T-cell (primary cell): ENCODE measurements at places on chromosomes 5 and 9. TPM values are rescaled to one million over a fixed set of nuclear protein-coding genes. Genes with fewer than 3 reads are reported as not detected.

GRCh38 chr5:126939887-126940286, 90.5 kb downstream of the MARCHF3 start:
- no peaks in the 10 kb centered on the region for H3K27me3 ChIP-seq
- no peaks in the 10 kb centered on the region for H3K36me3 ChIP-seq
- no peaks in the 10 kb centered on the region for H3K4me1 ChIP-seq

- H3K27ac ChIP-seq, result no peak overlapping the region
- H3K27me3 ChIP-seq, result no peaks in the 10 kb centered on the region
- peaks cover 7% of the 10 kb centered on the region for H3K4me1 ChIP-seq
- H3K36me3 ChIP-seq, result no peaks in the 10 kb centered on the region
These were observed 70.4 kb upstream of the FBXW11 start for GRCh38 chr5:172076761-172077244.

GRCh38 chr9:3976865-3977613, 322.8 kb downstream of the GLIS3 start:
- no peaks in the 10 kb centered on the region for H3K4me1 ChIP-seq
- no peaks in the 10 kb centered on the region for H3K36me3 ChIP-seq
- no peak overlapping the region for H3K4me3 ChIP-seq
- no peak overlapping the region for H3K27ac ChIP-seq

DNA sequence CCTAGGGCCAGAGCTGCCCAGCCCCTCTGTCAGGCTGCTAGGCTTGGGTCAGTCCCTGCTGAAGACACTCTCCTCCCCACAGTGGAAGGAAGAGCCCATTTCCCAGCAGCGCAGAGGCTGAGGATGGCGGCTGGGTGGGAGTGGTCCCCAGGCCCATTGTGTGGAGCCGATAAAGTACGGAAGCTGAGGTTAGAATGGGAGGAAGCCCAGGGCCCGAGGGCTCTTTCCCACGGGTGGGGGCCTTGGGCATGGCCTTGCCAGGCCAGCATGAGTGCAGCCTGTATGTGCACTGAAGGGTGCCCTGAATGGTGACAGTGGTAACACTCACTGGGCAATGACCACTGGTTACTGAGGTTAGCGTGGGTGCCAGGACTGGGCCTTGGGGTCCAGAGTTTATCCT, 125.9 kb downstream of the RGS3 start:
- H3K27ac ChIP-seq, result peak overlapping the region; percentile 34
- peaks cover 64% of the 10 kb centered on the region for H3K36me3 ChIP-seq

- H3K27me3 ChIP-seq, result no peaks in the 10 kb centered on the region
- no peak for DNase-seq
- no peaks in the 10 kb centered on the region for H3K36me3 ChIP-seq
- no peak overlapping the region for H3K4me3 ChIP-seq
These were observed 65.7 kb downstream of the TMEM38B start for GRCh38 chr9:105760053-105760452.

GRCh38 chr9:86707932-86708510, 239.3 kb downstream of the GAS1 start:
- no peaks in the 10 kb centered on the region for H3K36me3 ChIP-seq
- H3K4me3 ChIP-seq, result no peak overlapping the region
- H3K27ac ChIP-seq, result no peak overlapping the region
- no peak for DNase-seq

DNA sequence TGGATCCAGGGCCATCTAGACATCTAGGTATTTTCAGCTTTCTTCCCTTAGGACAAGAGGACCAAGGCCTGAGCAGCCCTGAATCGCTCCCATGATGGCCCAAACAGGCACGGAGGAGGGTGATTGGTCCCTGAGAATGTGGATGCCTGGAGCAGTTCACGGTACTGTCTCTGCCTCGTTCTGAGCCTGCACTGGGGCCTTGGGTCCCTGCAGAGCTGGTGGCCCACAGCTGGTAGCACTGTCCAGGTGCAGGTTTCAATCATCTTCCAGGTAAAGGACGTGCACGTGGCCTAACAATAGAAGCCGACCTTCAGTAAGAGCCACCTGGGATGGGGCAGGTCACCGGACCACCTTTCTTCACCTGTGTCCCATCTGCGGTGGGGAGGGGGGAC, 19.4 kb upstream of the FCN1 start:
- DNase-seq, result no peak
- no peaks in the 10 kb centered on the region for H3K4me1 ChIP-seq
- peaks cover 22% of the 10 kb centered on the region for H3K27me3 ChIP-seq
- H3K4me3 ChIP-seq, result no peak overlapping the region

DNA sequence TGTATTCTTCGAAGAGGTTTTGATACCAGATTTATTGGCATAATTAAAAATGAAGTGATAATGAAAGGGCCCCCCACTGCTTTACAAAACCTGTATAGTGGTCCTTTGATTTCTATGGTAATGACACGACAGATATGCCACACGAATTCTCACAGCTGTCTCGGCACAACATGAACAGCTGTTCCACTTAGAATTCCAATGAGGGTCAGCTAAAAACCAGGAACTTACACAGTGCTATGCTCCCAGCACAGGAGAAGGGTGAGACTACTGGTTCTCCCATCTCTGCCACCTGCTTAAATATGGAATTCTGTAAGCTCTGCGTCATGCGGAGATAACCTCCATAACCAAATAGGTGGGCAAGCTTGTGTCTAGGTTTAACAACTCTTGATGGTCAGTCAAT, 183.0 kb upstream of the EFNA5 start:
- DNase-seq, result no peak
- no peaks in the 10 kb centered on the region for H3K27me3 ChIP-seq
- no peak overlapping the region for H3K27ac ChIP-seq
- no peak overlapping the region for H3K4me3 ChIP-seq

DNA sequence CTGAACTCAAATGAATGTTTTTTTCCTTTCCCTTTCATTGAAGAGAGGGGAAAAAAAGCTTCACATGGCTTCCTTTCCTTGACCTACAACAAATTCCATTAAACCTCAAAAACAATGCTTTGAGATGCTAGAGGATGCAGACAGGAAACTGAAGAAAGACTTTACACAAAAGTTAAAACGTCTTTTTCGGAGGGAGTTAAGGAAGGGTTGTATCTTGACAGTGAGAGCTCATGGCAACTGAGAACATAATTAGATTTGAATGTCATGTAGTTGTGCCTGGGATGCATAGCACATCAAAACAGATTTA, 66.4 kb downstream of the EBF1 start:
- no peak for DNase-seq
- H3K27me3 ChIP-seq, result no peaks in the 10 kb centered on the region
- H3K4me3 ChIP-seq, result no peak overlapping the region
- H3K4me1 ChIP-seq, result peaks cover 16% of the 10 kb centered on the region
- no peak overlapping the region for H3K27ac ChIP-seq

- H3K27ac ChIP-seq, result no peak overlapping the region
- no peaks in the 10 kb centered on the region for H3K4me1 ChIP-seq
- H3K4me3 ChIP-seq, result no peak overlapping the region
- no peak for DNase-seq
These were observed 45.7 kb downstream of the DPYSL3 start for GRCh38 chr5:147464211-147464610.

GRCh38 chr5:65105301-65105700, 336.6 kb downstream of the CWC27 start:
- peaks cover 19% of the 10 kb centered on the region for H3K4me1 ChIP-seq
- H3K36me3 ChIP-seq, result no peaks in the 10 kb centered on the region
- no peak overlapping the region for H3K27ac ChIP-seq

GRCh38 chr9:5854063-5854790, 21.3 kb upstream of the ERMP1 start:
- no peak overlapping the region for H3K4me3 ChIP-seq
- H3K36me3 ChIP-seq, result no peaks in the 10 kb centered on the region
- H3K27me3 ChIP-seq, result no peaks in the 10 kb centered on the region
- H3K4me1 ChIP-seq, result peaks cover 17% of the 10 kb centered on the region

- H3K27ac ChIP-seq, result no peak overlapping the region
- no peak for DNase-seq
- H3K27me3 ChIP-seq, result peaks cover 2% of the 10 kb centered on the region
- no peaks in the 10 kb centered on the region for H3K36me3 ChIP-seq
These were observed 248.6 kb upstream of the DAPK1 start for GRCh38 chr9:87249029-87249428.

DNA sequence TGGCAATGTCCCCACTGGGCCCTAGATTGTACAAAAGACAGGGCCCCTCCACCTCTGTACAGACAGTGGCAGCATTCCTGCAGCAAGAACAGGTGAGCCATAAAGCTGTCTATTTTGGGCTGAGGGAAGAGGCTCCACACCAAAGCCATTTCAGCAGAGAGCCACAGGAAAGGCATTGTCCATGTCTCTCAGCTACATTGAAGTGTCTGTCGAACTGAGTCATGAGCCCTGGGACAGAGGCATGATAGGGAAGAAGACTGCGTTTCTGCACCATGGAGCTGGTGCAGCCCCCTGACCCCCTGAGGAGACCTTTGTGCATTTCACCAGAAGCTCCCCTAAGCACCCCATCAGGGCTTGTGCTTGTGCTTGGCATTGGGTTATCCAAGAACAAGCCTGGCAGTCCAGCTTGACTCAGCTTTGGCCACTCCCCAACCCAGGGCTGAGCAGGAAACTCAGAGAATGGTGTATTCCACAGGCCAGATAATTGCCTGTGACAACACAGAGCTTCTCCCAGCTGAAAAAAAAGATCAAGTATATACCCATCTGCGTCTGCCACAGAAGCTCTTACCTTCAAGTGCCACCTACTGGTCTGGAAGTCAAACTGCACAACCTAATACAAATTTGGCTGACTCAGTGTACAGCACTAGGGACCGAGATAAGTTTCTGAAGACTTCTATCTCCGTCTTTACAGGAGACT, 5.9 kb upstream of the FRMD3 start:
- no peak overlapping the region for H3K4me3 ChIP-seq
- H3K27ac ChIP-seq, result no peak overlapping the region
- no peaks in the 10 kb centered on the region for H3K4me1 ChIP-seq
- DNase-seq, result no peak
- H3K36me3 ChIP-seq, result no peaks in the 10 kb centered on the region

- no peaks in the 10 kb centered on the region for H3K4me1 ChIP-seq
- no peak overlapping the region for H3K27ac ChIP-seq
- H3K27me3 ChIP-seq, result no peaks in the 10 kb centered on the region
- H3K36me3 ChIP-seq, result no peaks in the 10 kb centered on the region
These were observed 40.5 kb upstream of the TBCA start for GRCh38 chr5:77816686-77817085.

- H3K36me3 ChIP-seq, result no peaks in the 10 kb centered on the region
- H3K27me3 ChIP-seq, result no peaks in the 10 kb centered on the region
- H3K4me3 ChIP-seq, result no peak overlapping the region
- DNase-seq, result no peak
- H3K27ac ChIP-seq, result no peak overlapping the region
These were observed 12.6 kb upstream of the KIAA1958 start for GRCh38 chr9:112473986-112474385.

- peaks cover 3% of the 10 kb centered on the region for H3K4me1 ChIP-seq
- no peak overlapping the region for H3K27ac ChIP-seq
- H3K36me3 ChIP-seq, result no peaks in the 10 kb centered on the region
- no peak overlapping the region for H3K4me3 ChIP-seq
- H3K27me3 ChIP-seq, result no peaks in the 10 kb centered on the region
- no peak for DNase-seq
These were observed 460.8 kb downstream of the ENC1 start for GRCh38 chr5:74179701-74180100.

- peak; percentile 56 for DNase-seq
- H3K4me1 ChIP-seq, result peaks cover 67% of the 10 kb centered on the region
- peak overlapping the region; percentile 63 for H3K27ac ChIP-seq
- H3K4me3 ChIP-seq, result peak overlapping the region; percentile 60
- H3K27me3 ChIP-seq, result no peaks in the 10 kb centered on the region
These were observed 19.7 kb downstream of the CAMSAP1 start for GRCh38 chr9:135887585-135888050.

- no peaks in the 10 kb centered on the region for H3K4me1 ChIP-seq
- H3K4me3 ChIP-seq, result no peak overlapping the region
These were observed 8.6 kb downstream of the ZFP62 start for GRCh38 chr5:180852495-180852894.

DNA sequence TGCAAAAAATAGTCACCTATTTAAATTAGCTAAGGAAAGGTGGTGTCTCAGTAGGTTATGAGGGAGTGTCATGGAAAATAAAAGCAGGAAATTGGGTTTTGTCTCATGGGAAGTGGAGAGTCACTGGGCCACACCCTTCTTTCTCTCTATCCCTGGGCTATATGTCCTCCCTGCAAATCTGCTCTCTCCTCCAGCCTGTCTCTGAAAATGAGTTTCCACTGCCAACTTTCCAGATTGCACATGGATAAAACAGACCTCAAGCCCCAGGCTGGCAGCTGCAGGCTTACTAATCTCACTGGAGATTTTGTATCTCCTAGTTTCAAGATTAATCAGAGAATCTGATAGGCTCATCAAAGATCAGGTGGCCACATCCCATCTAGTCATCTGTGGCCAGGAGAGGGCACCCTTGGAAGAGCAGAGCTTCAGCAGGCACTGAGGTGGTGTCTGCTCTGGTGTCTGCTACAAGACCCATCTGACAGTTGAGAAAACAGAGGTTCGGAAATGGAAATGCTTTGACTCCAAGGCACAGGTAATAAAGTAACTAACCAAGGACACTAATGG, 178.9 kb downstream of the MSX2 start:
- peaks cover 14% of the 10 kb centered on the region for H3K27me3 ChIP-seq
- no peak overlapping the region for H3K4me3 ChIP-seq
- H3K27ac ChIP-seq, result no peak overlapping the region
- H3K4me1 ChIP-seq, result no peaks in the 10 kb centered on the region
- no peaks in the 10 kb centered on the region for H3K36me3 ChIP-seq

DNA sequence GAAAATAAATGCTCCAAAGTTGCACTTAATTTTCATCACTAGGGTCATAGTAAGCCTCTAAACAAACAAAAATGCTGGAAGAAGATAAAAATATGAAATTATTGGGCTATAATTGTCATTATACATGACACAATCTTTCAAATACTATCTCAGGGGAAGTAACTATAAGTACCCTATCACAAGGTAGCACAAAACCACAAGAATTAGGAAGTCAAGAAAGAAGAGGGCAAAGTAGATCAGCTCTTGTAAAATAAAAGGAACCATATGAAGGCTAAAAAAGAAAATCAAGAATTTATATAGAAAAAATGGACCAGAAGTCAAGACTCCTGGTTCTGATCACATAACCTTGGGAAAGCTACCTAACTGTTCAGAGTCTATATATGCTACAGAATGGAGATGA, 48.1 kb downstream of the DIAPH1 start:
- H3K36me3 ChIP-seq, result peaks cover 13% of the 10 kb centered on the region
- H3K4me3 ChIP-seq, result no peak overlapping the region
- no peaks in the 10 kb centered on the region for H3K27me3 ChIP-seq
- DNase-seq, result no peak
- H3K4me1 ChIP-seq, result no peaks in the 10 kb centered on the region

GRCh38 chr9:35553670-35554543, 51.2 kb upstream of the TESK1 start:
- peak; percentile 26 for DNase-seq
- H3K4me1 ChIP-seq, result no peaks in the 10 kb centered on the region
- peaks cover 10% of the 10 kb centered on the region for H3K27me3 ChIP-seq
- H3K4me3 ChIP-seq, result no peak overlapping the region
- no peak overlapping the region for H3K27ac ChIP-seq

Gene HAPLN1
- not detected for total RNA-seq

Gene FOXD4L3
- not detected for total RNA-seq

Gene ERP44
- total RNA-seq, result 12.5 TPM

Gene NFX1
- total RNA-seq, result 55.8 TPM

Gene SPATA31D4
- total RNA-seq, result not detected

Gene FAM221B
- total RNA-seq, result not detected

Gene SMIM3
- total RNA-seq, result 5.5 TPM

Gene C5orf24
- total RNA-seq, result 29.0 TPM

Gene ADAMTSL1
- not detected for total RNA-seq

Gene ASS1
- total RNA-seq, result 2.1 TPM
